ENCODE measurements at places on chromosomes 4 and X.

- DNase-seq, result no peak
Observed at GRCh38 chr4:161799710-161800109, 364.1 kb downstream of the FSTL5 start.

DNA sequence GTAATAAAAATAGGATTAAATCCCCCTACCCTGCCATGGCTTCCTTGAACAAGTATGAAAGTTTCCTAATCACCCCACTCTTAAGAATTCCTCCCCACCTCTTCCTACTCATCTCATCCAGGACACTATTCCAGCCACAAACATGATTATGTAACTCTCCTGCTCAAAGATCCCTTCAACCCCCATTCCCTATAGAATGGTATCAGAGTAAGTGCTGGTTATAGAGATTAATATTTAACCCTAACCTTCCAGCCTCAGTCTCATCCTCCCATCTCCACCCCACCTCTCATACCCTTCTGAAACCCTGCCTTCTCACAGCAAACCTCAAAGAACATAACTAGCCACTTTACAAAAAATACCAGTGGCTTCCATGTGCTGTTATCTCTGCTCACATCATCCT lies 155.1 kb downstream of the PPP3CA start:
- no peak for DNase-seq

DNA sequence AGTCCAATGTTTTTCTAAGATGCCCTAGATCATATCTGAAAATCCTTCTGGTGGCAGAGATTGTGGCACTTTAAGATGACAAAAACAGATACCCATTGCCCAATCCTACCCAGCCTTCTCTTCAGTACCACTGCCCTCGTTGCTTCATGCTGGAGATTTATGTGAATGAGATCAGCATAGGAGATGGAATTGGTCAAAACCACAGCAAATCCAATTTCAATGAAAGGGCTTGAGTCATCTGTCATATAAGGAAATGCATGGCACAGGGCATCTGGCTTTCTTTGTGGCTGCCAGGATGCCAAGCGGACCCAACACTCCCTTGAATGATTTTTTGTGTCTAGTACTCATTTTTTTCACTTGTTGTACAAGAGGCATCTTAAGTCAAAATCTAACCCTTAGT lies 16.8 kb downstream of the AFF2 start:
- no peak for DNase-seq

DNA sequence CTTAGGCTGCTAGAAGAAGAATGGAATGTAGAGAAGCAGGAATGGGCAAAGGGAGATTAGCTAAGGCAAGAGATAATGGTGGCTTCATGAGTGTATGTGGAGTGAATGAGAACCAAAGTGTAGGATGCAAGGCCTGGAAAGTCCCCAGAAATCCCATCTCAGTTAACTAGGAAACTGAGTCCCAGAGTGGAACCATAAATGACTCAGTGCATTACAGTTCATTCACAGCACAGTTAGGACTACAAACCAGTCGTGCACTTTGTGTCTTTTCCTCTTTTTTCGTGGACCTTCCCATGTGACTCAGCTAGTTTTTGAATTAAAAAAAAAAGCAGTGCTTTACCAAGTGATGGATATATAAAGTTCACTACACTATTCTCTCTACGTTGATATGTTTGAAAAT lies 27.7 kb upstream of the REST start:
- peak; percentile 24 for DNase-seq

DNA sequence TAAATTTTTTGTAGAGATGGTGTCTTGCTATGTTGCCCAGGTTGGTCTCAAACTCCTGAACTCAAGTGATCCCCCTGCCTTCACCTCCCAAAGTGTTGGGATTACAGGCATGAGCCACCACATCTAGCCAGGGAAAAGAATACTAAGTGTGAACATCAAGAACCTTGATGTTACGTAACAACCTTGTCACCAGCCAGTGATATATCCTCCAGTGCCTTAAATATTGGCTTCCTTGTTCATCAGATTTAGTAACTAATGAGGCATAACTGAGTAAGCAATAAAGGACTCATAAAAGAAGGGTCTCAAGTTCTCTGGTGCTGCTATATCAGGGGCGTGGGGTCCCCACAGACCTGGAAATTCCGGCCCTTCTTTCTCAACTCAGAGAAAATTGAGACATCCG lies 60.5 kb upstream of the ENPEP start:
- no peak for DNase-seq

GRCh38 chr4:56857601-56858309 lies 36.3 kb upstream of the SPINK2 start:
- DNase-seq, result no peak

DNA sequence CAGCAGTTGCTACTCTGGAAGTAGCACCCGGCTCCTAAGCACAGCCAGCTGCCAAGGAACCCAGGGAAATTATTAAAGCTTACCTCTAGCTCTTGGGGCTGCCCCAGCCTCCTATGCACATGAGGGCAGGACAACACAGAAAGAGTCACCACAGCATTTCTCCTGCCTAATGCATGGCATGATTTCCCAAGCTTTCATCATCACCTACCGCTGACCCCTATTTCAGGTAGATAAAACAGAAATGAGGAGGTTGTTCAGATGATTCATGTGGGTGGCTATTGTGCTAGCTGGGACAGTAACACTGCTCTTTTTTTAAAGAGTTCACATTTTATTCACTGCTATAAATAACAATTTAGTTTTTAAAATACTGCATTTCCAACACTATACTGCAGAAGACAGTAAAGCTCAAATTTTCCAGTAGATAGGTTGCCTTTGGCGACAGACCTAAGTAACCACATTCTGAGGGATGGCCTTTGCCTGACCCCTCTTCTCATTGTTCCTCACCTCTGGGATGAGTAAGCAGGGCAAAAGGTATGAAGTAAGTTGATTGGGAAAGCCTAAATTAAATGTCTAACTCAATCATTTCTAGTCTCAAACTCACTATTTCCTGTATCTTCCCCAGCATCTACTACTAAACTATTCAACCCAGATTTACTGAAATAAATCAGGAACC lies 16.7 kb downstream of the CASK start:
- DNase-seq, result no peak
